Ecto neural progenitor cell (in vitro differentiated cells): ENCODE measurements at places on chromosomes 7 and 10.

DNA sequence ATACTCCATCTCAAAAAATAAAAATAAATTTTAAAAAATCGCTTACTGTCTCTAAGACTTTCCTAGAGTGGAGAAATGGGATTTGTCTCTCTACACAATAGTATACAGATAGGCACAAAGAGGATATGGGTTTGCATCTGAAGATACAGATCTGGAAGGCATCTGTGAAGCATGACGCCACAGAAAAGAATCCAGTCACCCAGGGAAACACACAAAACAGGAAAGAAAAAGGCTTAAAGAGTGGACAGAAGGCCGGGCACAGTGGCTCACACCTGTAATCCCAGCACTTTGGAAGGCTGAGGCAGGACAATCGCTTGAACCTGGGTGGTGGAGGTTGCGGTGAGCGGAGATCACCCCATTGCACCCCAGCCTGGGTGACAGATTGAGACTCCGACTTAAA is 61.3 kb downstream of the SKIDA1 start:
- no peak for DNase-seq

- DNase-seq: no peak
Observed at GRCh38 chr10:7622969-7623368, 43.8 kb downstream of the ITIH5 start.

DNA sequence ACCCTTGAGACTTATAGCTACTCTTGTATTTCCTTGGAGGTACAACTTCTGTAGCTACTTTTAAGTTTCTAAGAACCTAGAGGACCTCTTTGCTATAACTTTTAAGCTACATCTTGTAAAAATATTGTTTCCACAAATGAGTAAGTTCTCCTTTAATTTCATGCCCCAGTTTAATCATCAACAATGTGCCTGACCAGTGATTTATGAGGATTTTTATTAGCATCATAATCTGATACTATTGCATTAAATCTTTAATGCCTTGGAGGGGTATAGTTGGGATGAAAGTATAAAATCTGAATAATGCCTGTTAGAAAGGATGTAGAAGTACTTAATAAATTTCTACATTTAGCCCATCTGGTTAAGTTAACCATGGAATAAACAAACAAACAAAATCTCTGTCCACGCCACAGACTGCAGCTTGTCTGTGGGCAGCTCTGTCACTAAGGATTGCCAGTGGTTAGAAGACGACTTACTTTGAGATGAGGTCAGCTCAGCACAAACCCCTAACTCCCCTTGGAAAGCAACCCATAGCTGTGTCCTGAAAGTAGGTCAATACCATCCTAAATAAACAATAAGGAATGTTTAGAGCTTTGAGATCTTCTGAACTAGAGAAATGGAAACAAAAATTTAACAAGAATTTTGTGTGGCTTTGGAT is 18.3 kb downstream of the UBE2D1 start:
- no peak for DNase-seq

- no peak for DNase-seq
Observed at GRCh38 chr10:112687647-112688046, 240.6 kb downstream of the VTI1A start.

- DNase-seq: no peak
Observed at GRCh38 chr10:92755725-92756124, 66.0 kb downstream of the HHEX start.

GRCh38 chr7:117774943-117775342 is 98.3 kb downstream of the CTTNBP2 start:
- DNase-seq: no peak

GRCh38 chr10:106920538-106920937 is 244.0 kb downstream of the SORCS1 start:
- no peak for DNase-seq

DNA sequence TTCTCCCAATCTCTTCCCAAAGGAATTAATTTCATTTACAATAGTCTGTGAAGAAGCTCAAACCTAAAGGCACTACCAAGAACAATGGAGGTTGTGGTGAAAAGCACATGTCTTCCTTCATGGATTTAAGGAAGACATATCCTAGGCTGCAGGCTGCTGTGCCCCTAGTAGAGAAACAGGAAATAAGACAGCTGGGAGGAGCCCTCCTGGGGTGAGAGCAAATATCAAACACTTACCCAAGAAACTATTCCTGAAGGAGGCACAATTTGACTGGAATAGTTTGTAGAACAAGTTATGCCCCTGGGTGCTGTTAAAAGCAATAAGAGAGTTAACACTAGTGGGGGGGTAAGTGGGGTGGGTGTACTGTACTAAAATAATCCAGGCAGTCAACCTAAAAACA is 30.1 kb downstream of the PDZD8 start:
- no peak for DNase-seq

DNA sequence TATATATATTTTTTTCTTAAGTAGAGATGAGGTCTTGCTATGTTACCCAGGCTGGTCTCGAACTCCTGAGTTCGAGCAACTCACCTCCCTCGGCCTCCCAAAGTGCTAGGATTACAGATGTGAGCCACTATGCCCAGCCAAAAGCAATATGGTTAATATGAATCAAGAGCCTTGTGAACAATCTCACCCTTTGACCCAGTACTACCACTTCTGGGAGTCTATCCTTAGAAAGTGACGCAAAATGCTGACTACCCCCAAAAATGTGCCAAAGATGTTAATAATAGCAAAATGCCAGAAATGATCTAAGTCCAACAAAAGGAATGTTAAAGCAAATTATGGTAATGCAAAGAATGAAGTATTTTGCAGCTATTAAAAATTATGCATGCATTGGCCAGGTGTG is 44.3 kb downstream of the HOXA1 start:
- no peak for DNase-seq

DNA sequence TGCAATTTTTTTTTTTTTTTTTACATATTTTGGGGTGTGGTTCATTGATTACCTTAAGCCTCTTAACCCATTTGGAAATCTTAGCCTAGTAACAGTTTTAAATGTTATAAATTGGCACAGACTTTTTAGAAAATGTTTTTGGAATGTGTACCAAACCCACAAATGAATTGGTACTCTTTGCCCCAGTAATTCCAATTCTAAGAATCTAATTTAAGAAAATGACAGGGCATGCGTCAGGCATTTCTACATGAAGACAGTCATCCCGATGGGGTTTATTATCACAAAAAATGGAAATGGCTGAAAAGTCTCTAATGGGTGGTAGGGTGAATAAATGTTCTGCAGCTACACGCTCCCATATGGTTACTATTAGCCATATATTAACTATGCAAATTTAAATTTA is 54.9 kb downstream of the ITIH5 start:
- no peak for DNase-seq

- no peak for DNase-seq
Observed at GRCh38 chr7:94400643-94401427, 6.1 kb downstream of the COL1A2 start.

GRCh38 chr10:5457741-5458140 is 41.6 kb downstream of the CALML5 start:
- no peak for DNase-seq
